ENCODE measurements at places on chromosomes 2 and 18.

DNA sequence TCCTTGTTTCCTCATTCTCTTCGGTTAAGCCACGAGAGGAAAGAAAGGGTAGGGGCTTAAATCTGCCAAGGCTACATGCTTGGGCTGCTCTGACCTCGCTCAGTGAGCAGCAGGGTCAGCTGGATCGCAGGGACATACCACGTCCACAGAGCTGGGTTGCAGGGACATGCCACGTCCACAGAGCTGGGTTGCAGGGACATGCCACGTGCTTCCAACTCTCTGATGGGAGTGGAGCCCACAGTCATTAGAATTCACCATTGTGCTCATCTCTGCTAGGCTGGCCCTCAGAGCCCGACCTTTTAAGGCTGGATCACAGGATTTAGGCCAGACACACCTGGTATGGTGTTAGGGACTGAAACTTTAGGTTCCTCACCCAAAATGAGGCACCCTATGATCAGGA, 107.4 kb upstream of the SEC11C start:
- H3K27ac ChIP-seq = no peak overlapping the region
- H3K36me3 ChIP-seq = no peaks in the 10 kb centered on the region
- no peaks in the 10 kb centered on the region for H3K4me1 ChIP-seq
- peaks cover 2% of the 10 kb centered on the region for H3K27me3 ChIP-seq
- H3K4me3 ChIP-seq = no peak overlapping the region
- no peak for DNase-seq

GRCh38 chr2:13260402-13260801, 543.7 kb downstream of the TRIB2 start:
- H3K4me3 ChIP-seq = no peak overlapping the region
- H3K27ac ChIP-seq = no peak overlapping the region
- no peaks in the 10 kb centered on the region for H3K36me3 ChIP-seq
- no peaks in the 10 kb centered on the region for H3K4me1 ChIP-seq
- peak; percentile 33 for DNase-seq

DNA sequence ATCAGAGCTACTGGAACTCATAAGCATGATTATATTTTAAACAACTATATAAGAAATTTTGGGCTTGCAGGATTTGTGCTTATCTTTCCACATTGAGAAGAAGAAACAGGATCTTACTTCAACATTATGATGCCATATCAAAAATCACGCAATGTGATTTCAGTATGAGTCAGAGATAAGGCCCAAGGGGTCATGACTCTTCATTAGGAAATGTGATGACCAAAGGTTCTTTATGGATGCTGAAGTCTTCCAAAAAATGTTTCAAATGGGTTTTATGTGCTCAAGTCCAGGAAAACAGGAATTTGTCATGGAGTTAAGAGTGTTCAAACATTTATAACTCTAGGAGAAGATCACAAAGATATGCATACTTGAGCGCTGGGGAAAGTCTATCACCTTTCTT, 7.8 kb upstream of the SERPINB2 start:
- H3K36me3 ChIP-seq = no peaks in the 10 kb centered on the region
- H3K27ac ChIP-seq = no peak overlapping the region
- DNase-seq = no peak
- H3K4me3 ChIP-seq = no peak overlapping the region
- peaks cover 4% of the 10 kb centered on the region for H3K4me1 ChIP-seq
- no peaks in the 10 kb centered on the region for H3K27me3 ChIP-seq

- no peak for DNase-seq
- no peak overlapping the region for H3K4me3 ChIP-seq
- H3K4me1 ChIP-seq = no peaks in the 10 kb centered on the region
- H3K36me3 ChIP-seq = no peaks in the 10 kb centered on the region
Measured at GRCh38 chr2:233542507-233542906, 24.1 kb downstream of the USP40 start.

- peaks cover 28% of the 10 kb centered on the region for H3K4me1 ChIP-seq
- DNase-seq = peak; percentile 32
- H3K27ac ChIP-seq = no peak within 1 kb of the TSS
- H3K4me3 ChIP-seq = peak within 1 kb of the TSS; percentile 75
- H3K27me3 ChIP-seq = peaks cover 7% of the 10 kb centered on the region
Measured at GRCh38 chr2:166494140-166494624, at the start of gene SCN7A. Gene SCN7A (minus strand): TSS chr2:166494249. CDS start chr2:166477696, 16,553 bp downstream.

- no peaks in the 10 kb centered on the region for H3K4me1 ChIP-seq
- H3K4me3 ChIP-seq = no peak overlapping the region
- no peaks in the 10 kb centered on the region for H3K36me3 ChIP-seq
- H3K27ac ChIP-seq = no peak overlapping the region
Measured at GRCh38 chr18:32274307-32274706, 84.5 kb downstream of the MEP1B start.

GRCh38 chr2:225788571-225789094, 389.1 kb downstream of the NYAP2 start:
- no peak for DNase-seq
- no peaks in the 10 kb centered on the region for H3K4me1 ChIP-seq
- no peaks in the 10 kb centered on the region for H3K36me3 ChIP-seq

- no peak overlapping the region for H3K4me3 ChIP-seq
- H3K27me3 ChIP-seq = peaks cover 1% of the 10 kb centered on the region
- H3K4me1 ChIP-seq = peaks cover 36% of the 10 kb centered on the region
- no peak overlapping the region for H3K27ac ChIP-seq
- no peak for DNase-seq
Measured at GRCh38 chr18:62880673-62881364, 165.5 kb downstream of the PHLPP1 start.

DNA sequence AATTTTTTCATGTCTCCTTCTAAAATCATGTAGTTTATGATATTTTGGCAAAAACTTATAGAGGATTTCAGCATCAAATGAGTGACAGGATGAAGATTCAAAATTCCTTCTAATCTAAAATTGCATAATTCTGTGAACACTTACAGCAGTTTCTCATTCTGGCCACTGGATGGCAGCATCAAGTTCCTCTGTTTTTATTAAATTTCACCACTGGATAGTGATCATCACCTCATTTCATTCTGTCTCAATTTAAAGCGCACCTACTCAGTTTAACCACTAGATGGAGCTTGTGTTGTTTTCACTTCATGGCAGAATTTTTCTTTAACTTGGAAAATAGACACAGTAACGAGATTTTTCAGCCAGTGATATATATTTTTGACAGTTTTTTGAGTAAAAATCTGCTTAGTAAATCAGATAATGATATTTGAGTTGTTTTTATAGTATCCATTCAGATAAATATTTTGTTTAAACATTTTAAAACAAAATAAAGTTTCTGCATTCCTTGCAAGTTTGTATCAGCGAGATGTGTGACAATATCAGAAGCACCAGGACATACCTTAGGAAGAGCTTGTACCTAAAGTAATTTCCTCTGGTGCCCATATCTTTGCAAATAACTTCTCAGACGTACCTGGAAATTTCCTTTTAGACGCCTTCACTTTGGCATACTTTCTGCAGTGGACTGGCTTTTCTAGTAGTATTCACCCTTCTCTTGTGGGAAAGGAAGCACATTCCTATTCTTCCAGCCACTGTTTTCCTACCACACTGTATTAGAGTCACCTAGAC, 94.7 kb upstream of the ARHGAP15 start:
- H3K27me3 ChIP-seq = peaks cover 2% of the 10 kb centered on the region
- no peaks in the 10 kb centered on the region for H3K36me3 ChIP-seq
- H3K4me1 ChIP-seq = no peaks in the 10 kb centered on the region
- H3K27ac ChIP-seq = no peak overlapping the region
- DNase-seq = peak; percentile 48

- H3K36me3 ChIP-seq = no peaks in the 10 kb centered on the region
- no peak overlapping the region for H3K27ac ChIP-seq
- H3K27me3 ChIP-seq = no peaks in the 10 kb centered on the region
- H3K4me3 ChIP-seq = no peak overlapping the region
- no peaks in the 10 kb centered on the region for H3K4me1 ChIP-seq
Measured at GRCh38 chr2:82139979-82140611, 1835.5 kb upstream of the LRRTM1 start.

GRCh38 chr2:152627351-152627957, 89.8 kb downstream of the PRPF40A start:
- H3K27ac ChIP-seq = no peak overlapping the region
- peaks cover 14% of the 10 kb centered on the region for H3K36me3 ChIP-seq
- H3K27me3 ChIP-seq = no peaks in the 10 kb centered on the region
- no peak overlapping the region for H3K4me3 ChIP-seq

DNA sequence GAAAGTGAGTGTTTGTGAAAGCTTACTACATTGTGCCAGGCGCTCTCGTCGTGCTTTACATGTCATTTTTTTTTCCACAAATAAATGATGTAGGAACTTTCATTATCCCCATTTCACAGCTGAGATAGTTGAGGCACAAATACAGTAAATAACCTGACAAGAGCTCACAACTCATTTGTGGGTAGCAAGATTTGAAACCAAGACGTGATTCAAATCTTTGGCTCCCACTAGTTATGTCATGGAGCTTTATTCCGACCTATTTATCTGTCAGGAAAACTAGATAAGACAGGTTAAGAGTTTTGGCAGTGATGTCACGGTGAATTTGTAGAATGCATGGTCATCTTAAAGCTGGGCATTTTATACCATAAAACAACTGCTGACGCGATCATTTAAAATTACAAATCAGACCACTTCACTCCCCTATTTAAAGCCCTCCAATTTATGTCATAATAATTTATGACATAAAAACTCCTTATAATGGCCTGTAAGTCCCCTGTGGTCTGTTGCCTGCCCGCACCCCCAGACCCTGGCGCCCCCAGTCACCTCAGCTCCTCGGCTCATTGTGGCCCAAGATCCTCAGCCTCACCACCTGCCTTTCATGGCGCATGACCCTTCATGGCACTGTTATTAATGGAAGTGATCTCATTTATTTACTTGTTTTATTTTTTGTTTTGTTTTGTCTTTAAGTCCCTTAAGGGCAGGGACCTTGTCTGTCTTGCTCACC, 678 bp upstream of the ZNF24 start:
- H3K4me1 ChIP-seq = peaks cover 9% of the 10 kb centered on the region
- peaks cover 11% of the 10 kb centered on the region for H3K27me3 ChIP-seq

DNA sequence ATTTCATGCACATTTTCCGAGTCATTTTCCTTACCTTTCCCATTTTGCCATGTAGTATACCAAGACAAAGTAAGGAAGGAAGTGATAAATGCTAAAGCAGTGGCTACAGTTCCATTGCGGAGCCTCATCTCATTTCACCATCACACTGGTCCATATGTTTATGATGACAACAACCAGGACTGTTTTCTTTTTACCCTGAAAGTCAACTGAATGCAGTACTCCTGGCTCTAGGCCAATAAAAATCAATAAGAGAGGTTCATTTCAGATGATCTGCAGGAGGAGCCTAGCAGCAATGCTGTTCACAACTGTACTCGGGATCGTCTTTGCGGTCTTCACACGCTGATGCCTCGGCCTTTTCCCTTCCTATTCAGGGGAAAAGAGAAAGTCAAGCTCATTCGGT, 4.7 kb downstream of the MGAT4A start:
- no peak overlapping the region for H3K4me3 ChIP-seq
- DNase-seq = no peak
- H3K4me1 ChIP-seq = peaks cover 6% of the 10 kb centered on the region
- no peak overlapping the region for H3K27ac ChIP-seq
- H3K36me3 ChIP-seq = no peaks in the 10 kb centered on the region

- peak overlapping the region; percentile 60 for H3K4me3 ChIP-seq
- peaks cover 6% of the 10 kb centered on the region for H3K27me3 ChIP-seq
- no peak for DNase-seq
- H3K4me1 ChIP-seq = peaks cover 6% of the 10 kb centered on the region
Measured at GRCh38 chr2:112160283-112161250, 22.4 kb downstream of the FBLN7 start.

- no peaks in the 10 kb centered on the region for H3K4me1 ChIP-seq
- no peak overlapping the region for H3K27ac ChIP-seq
- no peaks in the 10 kb centered on the region for H3K27me3 ChIP-seq
Measured at GRCh38 chr2:149645391-149645790, 57.8 kb upstream of the MMADHC start.

DNA sequence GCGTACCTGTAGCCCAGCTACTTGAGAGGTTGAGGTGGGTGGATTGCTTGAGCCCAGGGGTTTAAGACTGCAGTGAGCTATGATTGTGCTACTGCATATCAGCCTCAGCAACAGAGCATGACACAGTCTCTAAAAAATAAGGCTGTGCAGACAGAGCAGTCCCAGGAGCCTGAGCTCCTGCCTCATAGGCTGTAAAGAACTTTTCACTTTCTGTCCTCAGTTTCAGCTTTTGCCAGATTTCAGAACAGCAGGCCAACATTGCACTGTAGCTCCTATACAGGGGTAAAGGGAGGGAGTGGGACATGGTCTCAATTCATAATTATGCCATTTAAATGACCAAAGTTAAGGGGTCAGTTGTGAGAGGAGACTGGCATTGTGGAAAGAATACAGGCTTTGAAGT, 150.6 kb downstream of the GALNT1 start:
- H3K4me3 ChIP-seq = no peak overlapping the region
- DNase-seq = no peak
- peaks cover 2% of the 10 kb centered on the region for H3K27me3 ChIP-seq
- H3K27ac ChIP-seq = no peak overlapping the region

DNA sequence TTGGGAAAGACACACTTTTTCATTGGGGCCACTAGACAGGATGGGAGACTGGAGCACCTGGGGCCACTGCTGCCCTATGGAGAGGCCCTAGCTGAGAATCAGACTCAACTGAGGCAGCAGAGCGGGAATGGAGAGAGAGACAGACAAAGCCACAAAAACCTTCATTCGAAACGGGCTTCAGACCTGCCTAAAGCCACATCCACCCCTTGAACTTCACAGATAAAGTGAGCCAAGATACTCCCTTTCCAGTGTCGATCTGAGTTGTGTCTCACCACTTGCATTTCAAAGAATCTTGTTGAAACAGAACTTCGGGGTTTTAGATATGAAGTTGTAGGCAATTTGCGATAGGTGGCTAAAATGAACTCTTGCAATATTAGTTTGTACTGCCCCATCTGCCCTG, 11.3 kb upstream of the LDLRAD4 start:
- no peaks in the 10 kb centered on the region for H3K4me1 ChIP-seq
- no peak overlapping the region for H3K4me3 ChIP-seq
- H3K36me3 ChIP-seq = no peaks in the 10 kb centered on the region
- no peak for DNase-seq
- no peak overlapping the region for H3K27ac ChIP-seq

DNA sequence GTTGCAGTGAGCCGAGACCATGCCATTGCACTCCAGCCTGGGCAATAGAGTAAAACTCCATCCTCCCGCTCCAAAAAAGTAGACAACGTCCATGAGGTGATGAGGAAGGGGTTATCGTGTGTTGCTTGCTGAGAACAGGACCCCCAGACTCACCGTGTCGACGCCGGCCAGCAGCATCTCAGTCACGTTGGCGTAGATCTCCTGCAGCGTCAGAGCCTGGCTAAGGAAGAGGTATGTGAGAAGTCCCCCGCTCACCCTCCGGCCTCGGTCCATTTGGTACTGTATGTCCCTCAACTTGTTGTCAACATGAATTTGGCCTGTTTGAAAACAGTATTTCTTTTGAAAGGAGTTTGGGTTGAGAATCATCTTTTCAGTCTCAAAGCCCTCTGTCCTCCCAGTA, 20.9 kb downstream of the CYP27C1 start:
- H3K27me3 ChIP-seq = no peaks in the 10 kb centered on the region
- H3K4me1 ChIP-seq = peaks cover 12% of the 10 kb centered on the region
- no peak overlapping the region for H3K27ac ChIP-seq
- H3K36me3 ChIP-seq = peaks cover 20% of the 10 kb centered on the region
- no peak overlapping the region for H3K4me3 ChIP-seq
- no peak for DNase-seq

- H3K27me3 ChIP-seq = no peaks in the 10 kb centered on the region
- no peaks in the 10 kb centered on the region for H3K36me3 ChIP-seq
- no peak overlapping the region for H3K27ac ChIP-seq
- no peak for DNase-seq
- no peaks in the 10 kb centered on the region for H3K4me1 ChIP-seq
Measured at GRCh38 chr2:138676619-138677021, 103.6 kb downstream of the NXPH2 start.
